ENCODE measurements at places on chromosomes 5 and 9.

- DNase-seq = peak; percentile 76
Measured at GRCh38 chr5:177111720-177112394, 21.7 kb upstream of the NSD1 start.

DNA sequence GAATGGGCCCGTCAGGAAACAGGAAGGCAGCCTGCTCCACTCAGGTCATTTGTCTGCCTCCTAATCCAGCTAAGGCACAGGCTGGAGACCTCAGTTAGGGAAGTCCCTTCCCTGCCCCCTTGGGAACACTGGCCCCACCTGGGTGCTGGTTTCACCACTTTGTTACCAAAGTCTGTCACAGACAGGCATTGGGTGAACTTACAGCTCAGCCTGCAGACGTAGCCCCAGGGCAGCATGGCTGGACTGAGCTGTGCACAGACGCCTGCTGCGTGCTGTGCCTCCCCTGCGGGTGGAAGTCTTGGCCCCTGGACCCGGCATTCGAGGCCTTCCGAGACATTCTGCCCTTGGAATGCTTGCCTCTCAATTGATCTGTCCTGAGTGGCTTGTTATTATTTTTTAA, 48.9 kb downstream of the TENT4A start:
- no peak for DNase-seq

DNA sequence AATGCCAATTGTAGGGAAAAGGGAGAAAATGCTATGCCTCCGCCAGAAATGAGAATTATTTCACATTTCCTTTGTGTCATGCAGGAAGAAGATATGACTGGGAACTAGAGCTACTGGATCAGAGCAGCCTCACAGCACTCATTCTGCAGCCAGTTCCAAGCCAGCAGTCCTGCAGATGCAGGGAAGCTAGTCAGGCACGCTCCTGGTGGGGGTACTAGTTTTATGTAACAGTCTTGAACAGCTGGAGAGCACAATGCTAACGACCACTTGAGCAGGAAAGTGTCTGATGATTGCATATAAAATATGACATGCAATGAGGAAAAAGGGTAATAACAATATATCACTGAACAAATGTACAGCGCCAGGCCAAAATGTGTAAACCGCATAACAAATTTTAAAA, 21.7 kb downstream of the CDH10 start:
- DNase-seq = no peak

- peak; percentile 99 for DNase-seq
Measured at GRCh38 chr9:123929870-123930831, at the start of gene DENND1A. Gene DENND1A, minus strand, starts transcription at chr9:123930126. Its CDS starts 221 bp downstream, at chr9:123929905.

- DNase-seq = no peak
Measured at GRCh38 chr5:18000744-18001143, 366.5 kb downstream of the TAF11L14 start.

- peak; percentile 66 for DNase-seq
Measured at GRCh38 chr5:102971676-102972293, 148.2 kb downstream of the GIN1 start.

- DNase-seq = no peak
Measured at GRCh38 chr5:52627740-52628139, 160.0 kb upstream of the ITGA1 start.

- DNase-seq = no peak
Measured at GRCh38 chr5:137741718-137742117, 5.8 kb upstream of the KLHL3 start.

DNA sequence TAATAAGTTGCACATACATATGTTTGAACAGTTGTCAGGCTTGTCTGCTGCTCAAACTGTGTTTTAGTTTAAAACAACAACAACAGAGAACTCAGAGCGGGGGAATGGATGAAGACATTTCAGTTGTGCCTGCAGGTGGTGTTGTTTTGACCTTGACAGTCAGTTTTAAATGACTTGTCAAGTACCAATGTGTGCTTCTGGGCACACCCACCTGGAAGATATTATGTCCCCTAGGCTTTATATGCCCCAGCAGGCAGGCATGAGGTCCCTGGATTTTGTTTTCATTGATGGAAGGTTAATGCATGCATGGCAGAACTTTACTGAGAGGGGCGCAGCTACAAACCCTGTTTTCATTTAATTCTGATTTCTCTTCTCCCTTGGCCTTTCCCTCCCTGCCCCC, 84.6 kb downstream of the AOPEP start:
- DNase-seq = no peak

DNA sequence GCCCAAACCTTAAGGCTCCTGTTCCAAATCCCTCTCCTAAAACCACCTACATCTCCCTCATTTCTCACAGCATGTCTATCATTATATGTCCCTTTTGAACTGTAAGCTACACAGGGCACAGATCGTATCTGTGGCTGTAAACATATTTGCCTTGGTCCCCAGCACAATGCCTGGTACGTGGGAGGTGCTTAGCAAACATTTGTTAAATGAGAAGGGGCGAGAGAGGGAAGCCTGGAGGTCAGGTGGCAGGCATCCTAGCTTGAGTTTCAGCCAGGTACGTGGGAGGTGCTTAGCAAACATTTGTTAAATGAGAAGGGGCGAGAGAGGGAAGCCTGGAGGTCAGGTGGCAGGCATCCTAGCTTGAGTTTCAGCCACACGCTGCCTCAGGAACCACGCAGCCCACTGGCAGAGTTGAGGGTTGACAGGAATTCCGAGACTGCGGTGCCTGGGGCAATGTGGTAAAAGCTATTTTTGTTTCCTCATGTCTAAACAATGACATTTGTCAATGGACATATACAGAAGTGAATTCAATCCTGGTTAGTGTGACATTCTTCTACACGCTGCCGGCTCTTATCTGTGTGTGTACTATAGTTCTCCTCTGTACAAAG, 113.6 kb downstream of the EFNA5 start:
- no peak for DNase-seq

- peak; percentile 65 for DNase-seq
Measured at GRCh38 chr5:167790462-167791260, 500.8 kb upstream of the WWC1 start.
